ENCODE measurements at places on chromosomes 2 and 18.

GRCh38 chr2:10449838-10450691, 1.9 kb upstream of the ODC1 start:
- no peak for DNase-seq

DNA sequence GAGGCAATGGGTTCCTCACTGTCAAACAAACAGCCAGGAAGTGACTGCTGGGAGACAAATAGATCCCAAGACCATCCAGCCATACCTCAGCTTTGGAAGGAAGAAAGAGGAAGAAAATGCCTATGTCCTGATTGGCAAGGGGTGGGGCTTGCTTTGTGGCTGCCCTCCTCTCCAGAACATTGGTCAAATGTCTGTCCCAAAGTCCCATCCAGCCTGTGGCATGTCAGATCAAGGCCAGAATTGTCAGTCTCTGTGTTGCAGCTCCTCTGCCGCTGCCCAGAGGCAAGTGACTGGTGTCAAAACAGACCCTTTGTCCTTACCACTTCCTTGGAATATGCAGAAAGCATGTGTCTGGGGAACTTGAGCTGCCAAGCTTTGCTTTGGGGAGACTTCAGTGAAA, 63.0 kb upstream of the SMAD2 start:
- no peak for DNase-seq

DNA sequence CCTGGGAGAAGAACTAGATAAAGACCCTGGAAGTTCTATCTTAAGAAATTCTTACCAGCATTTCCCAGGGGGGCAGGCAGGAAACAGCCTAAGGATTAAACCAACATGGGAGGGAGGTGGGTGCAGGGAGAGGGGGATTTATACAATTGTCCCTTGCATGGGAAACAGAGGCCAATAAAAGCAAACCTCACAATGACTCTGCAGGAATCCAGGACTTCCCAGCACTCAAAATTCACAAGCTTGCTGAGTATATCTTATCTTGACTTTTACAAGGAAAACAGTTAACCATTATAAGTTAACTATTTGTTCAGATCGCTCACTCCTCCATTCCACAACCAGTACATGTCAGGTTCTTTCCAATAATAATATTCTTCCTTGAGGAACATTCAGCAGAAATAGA, 241.3 kb downstream of the MREG start:
- DNase-seq, result peak; percentile 72

- peak; percentile 35 for DNase-seq
Measured at GRCh38 chr2:191824398-191824797, 22.5 kb downstream of the CAVIN2 start.

DNA sequence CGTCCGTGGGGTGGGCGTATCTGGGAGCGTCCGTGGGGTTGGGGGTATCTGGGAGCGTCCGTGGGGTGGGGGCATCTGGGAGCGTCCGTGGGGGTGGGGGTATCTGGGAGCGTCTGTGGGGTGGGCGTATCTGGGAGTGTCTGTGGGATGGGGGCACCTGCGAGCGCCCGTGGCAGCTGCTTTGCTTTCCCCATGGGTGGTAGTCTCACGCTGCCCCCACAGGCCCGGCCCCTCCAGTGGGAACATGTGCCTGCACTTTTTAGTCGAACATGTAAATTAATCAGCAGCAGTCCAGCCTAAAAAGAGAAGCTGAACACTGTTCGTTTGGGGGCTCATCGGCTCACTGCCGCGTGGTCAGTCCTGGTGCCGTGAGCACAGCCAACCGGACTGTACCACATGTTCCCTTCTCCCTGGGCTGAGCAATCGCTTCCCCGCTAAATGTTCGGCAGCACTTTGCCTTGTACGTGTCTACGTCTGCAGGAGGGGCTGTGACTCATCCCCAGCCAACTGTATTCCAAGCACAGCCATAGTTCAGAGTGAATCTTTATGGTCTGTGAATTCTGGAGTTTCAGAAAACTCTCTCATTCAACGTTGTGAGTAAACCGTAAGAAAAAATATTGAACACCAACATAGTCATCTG, 271.5 kb downstream of the AGAP1 start:
- peak; percentile 66 for DNase-seq

DNA sequence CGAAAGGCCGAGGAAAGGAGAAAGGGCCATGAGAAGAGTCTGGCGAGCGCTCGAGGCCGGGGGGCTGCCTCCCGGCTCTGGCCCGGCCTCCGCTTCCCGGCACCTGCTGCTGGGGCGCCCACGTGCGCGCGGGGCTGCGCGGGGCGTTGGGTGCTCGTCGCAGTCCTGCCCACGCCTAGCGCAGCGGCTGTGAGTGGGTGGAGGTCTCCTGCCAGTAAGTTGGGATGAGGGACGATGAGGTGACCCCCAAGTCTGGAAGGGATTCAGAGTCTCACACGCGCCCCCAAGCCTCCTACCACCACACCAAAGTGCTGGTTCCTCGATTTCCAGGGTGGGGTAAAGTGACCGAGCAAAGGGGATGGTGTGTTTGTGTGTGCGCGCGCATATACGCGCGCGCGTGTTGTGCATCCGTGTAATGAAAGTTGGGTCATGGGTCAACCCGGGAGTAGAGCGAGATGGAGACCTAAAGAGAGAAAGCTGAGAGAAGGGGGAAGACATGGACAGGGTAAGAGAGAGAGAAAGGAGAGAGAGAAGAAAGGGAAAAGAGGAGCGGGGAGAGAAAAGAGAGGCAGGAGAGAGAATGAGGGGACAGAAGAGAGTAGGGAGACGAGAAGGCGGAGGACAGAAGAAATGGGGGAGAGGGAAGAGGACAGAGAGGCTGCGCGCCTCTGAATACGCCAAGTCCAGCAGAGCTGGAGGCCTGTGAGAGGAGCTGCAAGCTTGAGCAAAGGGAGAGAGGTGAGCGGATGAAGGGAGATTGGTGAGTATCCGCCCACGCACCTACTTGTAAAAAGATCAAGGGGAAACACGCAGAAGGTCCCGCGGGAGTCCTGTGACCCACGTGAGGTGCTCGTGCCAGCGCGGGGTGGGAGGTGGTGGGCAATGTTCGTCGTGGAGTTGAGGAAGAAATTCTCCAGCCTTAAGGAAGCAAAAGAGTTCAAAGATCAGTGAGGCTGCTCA, 1.7 kb upstream of the NETO1 start:
- no peak for DNase-seq

Data from fibroblast of upper back skin (primary cell).